ENCODE measurements at places on chromosomes 16 and 17.

GRCh38 chr17:57701124-57701523 lies 44.0 kb downstream of the CCDC182 start:
- no peak for DNase-seq

DNA sequence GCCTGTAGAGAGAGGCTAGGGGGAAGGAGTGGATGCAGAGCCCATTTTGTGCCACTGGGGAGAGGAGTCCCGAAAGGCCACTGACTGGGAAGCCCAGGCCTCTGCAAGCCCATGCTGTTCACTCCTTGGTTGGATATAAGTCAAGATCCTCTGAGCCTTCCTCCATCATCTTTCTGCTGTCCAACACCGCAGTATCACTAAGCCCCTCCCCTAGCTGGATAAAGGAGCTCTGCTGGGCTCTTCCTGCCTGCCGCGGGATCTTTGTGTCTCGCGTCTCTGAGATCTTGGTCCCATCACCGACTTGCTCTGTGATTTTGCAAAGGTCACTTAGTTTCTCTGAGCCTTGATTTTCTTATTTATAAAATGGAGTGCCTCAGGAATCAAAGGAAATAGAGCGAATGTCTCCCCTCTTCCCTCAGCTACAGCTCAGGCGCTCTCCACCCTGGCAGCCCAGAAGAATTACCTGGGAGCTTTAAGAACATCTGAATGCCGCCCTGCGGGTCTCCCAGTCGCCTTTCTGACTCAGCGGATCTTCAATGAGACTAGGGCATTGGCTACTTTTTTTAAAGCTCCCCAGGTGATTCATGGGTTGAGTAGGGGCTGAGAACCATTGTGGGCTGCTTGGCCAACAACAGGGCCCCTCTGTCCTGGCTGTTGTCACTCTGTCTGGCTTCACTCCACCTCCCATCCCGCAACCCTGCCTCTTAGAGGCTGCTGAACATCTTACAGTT lies 25.2 kb upstream of the TMEM220 start:
- DNase-seq = no peak

- no peak for DNase-seq
These were observed 1205.3 kb upstream of the CDH8 start for GRCh38 chr16:63241497-63242028.

DNA sequence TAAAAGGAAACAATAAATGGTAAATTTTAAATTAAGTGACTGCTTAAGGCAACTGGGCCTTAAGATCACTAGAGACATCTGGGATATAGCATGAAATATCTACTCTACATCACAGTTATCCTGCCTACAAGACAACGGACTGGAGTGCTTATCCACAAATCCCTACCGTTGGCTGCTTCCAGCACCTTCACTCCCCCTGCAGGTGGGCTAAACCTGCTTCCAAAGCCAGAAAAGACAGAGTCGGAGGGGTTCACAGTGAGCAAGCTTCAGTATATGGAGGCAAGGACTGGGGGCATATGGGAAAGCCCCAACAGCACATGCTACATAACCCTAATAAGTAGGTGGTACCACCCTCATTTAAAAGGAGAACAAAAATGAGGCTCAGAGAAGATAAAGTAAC lies 45.3 kb downstream of the GRIN2A start:
- DNase-seq = no peak

GRCh38 chr16:66923866-66924265 lies 1.5 kb downstream of the RRAD start:
- DNase-seq = no peak

DNA sequence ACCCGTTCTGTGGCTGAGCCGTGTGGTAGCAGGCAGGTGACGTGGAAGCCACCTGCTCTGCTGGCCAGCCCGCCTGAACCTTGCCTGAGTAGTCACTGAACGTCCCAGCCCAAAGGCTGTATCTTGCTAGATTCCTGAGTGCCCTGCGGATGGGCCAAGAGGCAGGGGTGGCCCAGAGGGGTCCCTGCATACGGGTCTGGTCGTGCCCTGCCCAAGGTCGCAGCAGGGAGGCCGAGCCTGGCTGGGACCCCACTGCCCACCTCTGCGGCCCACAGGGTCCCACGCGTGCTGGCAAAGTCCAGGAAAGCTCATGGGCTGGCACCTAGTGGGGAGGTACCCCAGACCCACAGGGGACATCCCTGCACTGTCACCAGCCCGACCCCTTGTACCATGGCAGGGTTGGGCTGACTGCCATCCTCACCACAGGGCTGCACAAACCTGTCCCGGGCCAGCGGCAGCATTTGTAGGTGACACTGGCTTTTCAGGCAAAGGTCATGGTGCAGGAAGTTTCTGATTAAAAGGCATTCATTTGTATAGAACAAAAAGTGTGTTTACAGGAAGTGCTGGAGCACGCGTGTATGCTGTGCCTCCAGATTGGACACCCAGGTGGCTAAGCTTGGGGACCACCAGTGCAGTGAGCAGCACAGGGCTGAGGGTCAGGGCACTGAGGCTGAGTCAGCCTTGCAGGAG lies 45.1 kb upstream of the ZC3H18 start:
- no peak for DNase-seq

GRCh38 chr17:9144502-9145249 lies 123.4 kb downstream of the NTN1 start:
- no peak for DNase-seq

GRCh38 chr16:23174622-23175021 lies 7.9 kb upstream of the SCNN1G start:
- no peak for DNase-seq

DNA sequence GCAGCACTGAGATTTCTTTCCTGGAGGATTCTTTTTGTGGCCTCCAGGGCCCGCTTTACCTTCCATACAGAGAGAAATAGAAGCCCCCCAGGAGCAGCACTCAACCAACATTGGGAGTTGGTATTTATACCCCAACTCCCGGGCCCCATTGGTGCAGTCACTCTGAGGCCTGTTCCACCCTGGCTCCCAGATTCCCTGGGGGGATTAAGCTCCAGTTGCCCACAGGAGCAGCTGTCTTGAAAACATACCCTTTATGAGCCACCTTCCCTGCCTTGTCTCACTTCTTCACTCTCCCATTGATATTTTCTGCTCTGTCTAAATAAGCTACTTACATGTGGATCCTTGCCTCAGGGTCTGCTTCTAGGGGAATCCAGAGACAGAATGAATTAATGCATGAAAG lies 167.8 kb downstream of the KATNIP start:
- no peak for DNase-seq

- no peak for DNase-seq
These were observed 8.4 kb downstream of the TMEM95 start for GRCh38 chr17:7363311-7363710.

DNA sequence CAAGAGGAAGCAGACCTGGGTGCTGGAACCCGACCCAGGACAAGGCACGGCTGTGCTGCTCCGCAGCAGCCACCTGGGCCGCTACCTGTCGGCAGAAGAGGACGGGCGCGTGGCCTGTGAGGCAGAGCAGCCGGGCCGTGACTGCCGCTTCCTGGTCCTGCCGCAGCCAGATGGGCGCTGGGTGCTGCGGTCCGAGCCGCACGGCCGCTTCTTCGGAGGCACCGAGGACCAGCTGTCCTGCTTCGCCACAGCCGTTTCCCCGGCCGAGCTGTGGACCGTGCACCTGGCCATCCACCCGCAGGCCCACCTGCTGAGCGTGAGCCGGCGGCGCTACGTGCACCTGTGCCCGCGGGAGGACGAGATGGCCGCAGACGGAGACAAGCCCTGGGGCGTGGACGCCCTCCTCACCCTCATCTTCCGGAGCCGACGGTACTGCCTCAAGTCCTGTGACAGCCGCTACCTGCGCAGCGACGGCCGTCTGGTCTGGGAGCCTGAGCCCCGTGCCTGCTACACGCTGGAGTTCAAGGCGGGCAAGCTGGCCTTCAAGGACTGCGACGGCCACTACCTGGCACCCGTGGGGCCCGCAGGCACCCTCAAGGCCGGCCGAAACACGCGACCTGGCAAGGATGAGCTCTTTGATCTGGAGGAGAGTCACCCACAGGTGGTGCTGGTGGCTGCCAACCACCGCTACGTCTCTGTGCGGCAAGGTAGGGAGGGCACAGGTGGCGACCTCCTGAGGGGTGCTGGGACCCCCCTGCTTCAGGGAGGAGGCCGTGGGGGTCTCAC lies 667 bp downstream of the FSCN2 start:
- no peak for DNase-seq

DNA sequence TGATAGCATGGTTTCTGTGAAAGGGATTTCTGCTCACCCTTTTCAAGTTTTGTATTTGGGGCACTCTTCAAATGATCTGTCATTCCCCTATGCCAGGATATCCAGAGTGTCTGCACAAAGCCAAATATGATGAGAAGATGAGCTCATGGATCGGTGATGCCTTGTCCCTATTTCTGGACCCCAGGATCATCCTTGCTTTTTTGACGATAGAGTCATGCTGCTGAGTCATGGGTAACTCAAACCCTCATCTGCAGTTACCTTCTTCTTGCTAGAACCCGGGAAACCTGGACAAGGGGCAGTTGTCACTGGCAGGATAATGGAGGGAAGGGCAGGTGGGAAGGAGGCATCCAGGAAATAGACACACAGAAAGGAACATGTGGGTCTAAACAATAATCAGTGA lies 17.8 kb upstream of the MAPT start:
- DNase-seq = no peak

GRCh38 chr17:40177275-40177874 lies at the start of gene RAPGEFL1:
Gene RAPGEFL1, plus strand, starts transcription at chr17:40177470. Its CDS starts 392 bp downstream, at chr17:40177862.
- peak; percentile 84 for DNase-seq

- peak; percentile 85 for DNase-seq
These were observed 1.6 kb downstream of the PITPNC1 start for GRCh38 chr17:67378454-67379250.

DNA sequence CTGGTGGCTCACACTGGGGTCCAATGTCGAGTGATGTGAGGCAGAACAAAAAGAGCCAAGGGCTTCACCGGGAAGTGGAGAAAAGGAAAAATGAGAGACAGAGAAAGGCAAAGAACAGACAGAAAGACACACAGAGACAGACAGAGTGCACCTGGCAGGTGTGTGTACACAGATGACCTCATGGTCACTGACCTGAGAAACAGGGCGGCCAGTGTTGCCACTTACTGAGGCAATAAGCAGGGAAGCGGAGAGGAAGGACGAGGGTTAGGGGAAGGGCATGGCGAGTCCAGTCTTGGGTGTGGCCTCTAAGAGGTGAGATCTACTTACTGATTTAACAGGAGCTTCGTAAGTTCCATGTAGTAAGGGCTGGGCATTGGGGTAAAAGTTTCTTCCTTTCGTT lies 7.5 kb downstream of the GINS2 start:
- no peak for DNase-seq

- DNase-seq = no peak
These were observed 13.3 kb downstream of the JUP start for GRCh38 chr17:41773190-41773588.

- peak; percentile 95 for DNase-seq
These were observed 15.4 kb upstream of the SPATA32 start for GRCh38 chr17:45277216-45277849.

GRCh38 chr16:15576960-15577958 lies 65.7 kb downstream of the MARF1 start:
- DNase-seq = no peak

GRCh38 chr16:50808929-50809538 lies 67.1 kb downstream of the CYLD start:
- no peak for DNase-seq

DNA sequence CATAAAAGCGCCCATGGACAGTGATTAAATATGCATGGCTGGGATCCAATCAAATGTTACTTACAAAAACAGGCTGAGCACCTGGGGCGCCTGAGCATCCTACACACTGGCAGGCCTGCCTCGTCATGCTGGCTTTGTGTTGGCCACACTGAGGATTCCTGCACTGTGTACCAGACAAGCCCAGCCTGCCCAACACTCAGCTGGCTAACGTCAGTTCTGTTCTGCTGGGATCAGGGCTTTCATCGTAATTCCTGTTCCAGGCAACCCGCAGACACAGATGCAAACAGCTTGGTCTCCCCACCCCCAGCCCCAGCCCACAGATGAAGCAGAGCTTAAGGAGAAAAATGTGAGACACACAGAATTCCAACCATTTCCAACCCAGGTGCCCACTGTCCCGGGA lies 30.7 kb downstream of the PIMREG start:
- no peak for DNase-seq

DNA sequence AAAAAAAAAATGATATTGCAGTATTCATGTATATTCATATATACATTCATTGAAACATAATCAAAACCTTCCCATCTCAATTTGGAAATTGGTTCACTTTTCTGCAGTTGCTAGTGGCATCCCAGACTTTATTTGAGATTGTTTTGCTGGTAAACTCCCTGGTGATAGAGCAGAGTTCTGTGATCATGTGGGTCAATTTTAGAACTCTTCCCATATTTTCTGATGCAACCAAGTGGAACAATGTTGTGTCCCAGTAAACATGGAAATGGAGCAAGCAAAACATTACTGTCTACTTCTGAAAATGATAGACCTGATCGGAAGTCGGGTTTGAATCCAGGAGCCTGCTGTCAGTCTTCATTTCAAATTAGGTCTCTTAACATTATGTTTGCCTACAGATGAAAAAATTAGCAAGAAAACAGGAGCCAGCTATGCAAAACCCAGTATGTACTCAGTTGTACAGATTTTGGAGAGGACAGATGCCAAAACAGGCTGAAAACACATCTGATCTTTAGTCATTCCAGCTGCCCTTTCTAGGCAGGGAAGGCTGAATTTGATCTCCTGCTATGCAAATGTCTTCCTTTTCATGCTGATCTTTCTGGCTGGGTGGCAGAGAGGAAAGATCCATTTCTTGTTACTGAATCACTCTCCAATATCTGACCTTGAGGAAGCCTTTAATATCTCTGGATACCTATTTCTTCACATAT lies 786.6 kb upstream of the SOX9 start:
- DNase-seq = no peak

- no peak for DNase-seq
These were observed 138.2 kb downstream of the ZNF423 start for GRCh38 chr16:49717689-49718088.

DNA sequence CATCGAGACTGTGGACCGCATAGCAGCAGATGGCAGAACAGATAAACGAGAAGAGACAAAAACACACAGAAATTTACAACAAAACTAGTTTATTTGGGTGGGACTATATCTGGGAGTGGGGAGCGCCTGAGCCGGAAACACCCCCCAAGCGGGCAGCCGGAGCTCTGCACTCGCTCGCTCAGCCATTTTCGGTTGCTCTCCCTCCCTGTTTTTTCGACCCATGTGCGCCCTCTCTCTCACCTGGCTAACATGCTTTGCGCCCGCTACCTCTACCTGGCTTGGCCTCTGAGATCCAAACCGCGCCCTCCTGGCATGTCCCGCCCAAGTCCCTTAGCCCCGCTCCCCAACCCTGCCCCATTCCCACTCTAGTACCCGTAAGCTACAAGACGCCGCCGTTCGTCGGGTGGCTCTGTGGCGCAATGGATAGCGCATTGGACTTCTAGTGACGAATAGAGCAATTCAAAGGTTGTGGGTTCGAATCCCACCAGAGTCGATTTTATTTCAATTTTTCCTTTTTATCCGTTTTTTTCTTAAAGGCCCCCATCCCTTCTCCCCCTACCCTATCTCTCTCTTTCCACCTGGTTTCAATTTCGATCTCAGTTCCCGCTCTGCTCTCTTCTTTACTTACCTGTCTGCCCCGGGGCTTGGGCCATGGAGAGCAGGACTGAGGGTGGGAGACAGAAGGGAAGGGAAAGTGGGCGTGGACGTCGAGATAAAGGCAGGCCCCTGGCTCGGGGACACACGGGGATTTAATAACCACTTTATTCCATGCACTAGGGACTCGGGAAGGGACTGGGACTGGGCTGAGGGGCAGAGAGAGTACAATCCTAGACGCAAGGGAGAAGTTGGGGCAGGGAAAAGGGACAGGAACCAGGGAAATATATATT lies 2.4 kb upstream of the ALOXE3 start:
- peak; percentile 79 for DNase-seq

GRCh38 chr16:12059216-12059769 lies 82.8 kb downstream of the SNX29 start:
- DNase-seq = no peak
